NCI-H524 (cell line): ENCODE measurements at places on chromosomes 16 and 17.

DNA sequence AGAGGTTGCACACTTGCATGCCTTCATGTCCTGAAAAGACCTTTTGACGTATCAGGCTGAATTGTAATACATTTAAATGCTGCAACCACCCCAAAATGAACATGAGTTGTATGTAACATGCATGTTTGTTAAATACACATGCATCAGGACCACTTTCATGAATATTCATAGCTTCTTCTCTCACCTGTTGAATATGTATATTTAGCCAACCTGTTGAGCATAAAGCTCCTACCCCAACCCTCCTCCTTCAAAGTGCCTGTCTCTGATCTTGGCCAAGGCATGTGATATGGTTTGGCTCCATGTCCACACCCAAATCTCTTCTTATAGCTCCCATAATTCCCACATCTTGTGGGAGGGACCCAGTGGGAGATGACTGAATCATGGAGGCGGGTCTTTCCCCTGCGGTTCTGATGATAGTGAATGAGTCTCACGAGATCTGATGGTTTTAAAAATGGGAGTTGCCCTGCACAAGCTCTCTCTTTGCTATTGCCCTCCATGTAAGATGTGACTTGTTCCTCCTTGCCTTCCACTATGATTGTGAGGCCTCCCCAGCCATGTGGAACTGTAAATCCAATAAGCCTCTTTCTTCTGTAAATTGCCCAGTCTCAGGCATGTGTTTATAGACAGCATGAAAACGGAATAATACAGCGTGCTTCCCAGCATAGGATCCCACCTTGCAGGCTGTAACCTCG lies 3.8 kb upstream of the CRYM start:
- no peak for DNase-seq

DNA sequence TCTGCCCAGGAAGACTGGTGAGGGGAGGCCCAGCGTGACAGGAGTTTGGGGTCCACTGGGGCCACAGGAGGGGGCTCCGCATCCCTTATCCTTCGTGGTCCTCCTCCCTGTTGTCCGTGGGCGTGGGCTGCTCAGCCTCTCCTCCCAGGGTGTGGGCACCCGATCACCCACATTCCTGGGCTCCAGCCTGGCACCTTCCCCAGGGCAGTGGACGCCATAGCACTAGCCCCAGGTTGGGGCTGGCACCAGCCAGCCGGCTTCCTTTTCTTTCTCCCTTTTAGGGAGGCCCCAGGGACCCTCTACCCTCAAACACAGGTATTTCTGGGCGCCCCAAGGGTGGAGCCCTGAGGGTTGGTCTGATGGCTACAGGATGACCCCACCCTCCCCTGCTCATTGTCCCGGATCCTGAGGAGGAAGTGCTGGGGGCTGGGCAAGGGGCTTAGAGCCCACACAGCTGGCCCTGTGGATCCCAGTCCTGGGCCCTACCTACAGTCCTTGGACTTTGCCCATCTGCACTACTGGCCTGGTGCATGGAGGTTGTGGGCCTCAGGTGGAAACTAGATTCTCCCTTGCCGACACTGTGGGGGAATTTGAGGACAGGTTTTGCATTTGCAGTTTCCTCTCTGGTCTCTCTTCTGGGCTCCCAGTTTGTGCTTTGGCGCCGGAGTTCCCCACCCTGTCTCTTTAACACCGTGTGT lies 1.1 kb downstream of the KIF1C start:
- no peak for DNase-seq

DNA sequence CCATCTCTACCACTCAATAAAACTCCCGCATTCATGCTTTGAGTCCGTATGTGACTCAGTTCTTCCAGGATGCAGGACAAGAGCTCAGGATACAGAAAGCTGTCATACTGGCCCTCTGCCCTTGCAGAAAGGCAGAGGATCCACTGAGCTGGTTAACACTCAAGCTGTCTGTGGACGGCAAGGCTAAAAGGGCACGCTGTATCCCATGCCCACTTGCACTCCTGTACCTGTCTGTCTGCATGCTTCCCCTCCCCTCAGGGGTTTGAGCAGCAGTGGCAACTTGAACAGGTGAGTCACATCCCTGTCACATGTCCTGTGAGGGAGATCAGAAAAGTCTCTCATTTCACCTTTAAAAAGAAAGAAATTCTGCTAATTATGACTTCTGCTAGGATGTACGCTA lies 293.8 kb downstream of the HS3ST3B1 start:
- DNase-seq, result no peak

- DNase-seq, result peak; percentile 2
These were observed 297.0 kb downstream of the MAP2K6 start for GRCh38 chr17:69711541-69711940.

DNA sequence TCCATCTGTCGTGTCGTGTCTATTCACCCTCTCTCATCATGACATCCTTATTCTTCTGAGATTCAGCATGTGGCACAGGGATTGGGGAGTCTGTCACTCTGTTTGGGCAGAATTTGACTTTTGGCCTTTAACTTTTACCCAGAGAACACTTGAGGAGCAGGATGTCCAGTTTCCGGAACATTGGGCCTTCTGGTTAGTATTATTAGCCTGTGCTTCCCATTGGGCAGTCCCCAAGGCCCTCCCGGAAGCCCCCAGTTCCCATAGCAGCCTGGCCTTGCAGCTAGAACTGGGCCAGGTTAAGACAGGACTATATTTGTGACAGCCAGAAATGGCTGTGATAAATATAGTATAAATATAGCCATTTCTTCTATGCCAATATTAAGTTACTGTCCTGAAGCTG lies 9.6 kb downstream of the SCN4A start:
- peak; percentile 12 for DNase-seq

- DNase-seq, result no peak
These were observed 942.2 kb upstream of the CDH8 start for GRCh38 chr16:62978451-62978850.
